Spinal cord (tissue), 10 donors: ENCODE measurements at places on chromosomes 5 and 9.

GRCh38 chr5:27748847-27749246, 710.5 kb upstream of the CDH9 start:
- no peak for DNase-seq

GRCh38 chr9:121133104-121133816, 58.5 kb downstream of the CNTRL start:
- no peak for DNase-seq

GRCh38 chr9:14396171-14396570, 82.2 kb upstream of the NFIB start:
- DNase-seq, result no peak

DNA sequence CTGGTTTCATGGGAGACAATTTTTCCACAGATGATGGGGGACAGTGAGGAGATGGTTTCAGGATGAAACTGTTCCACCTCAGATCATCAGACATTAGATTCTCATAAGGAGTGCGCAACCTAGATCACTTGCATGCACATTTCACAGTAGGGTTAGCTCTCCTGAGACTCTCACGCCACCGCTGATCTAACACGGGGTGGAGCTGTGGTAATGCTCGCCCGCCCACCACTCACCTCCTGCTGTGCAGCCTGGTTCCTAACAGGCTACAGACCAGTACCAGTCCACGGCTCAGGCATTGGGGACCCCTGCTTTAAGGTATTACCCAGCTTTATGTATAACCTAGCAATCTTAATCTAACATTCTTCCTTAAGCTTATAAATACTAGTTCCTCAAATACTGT, 35.6 kb downstream of the TTC39B start:
- no peak for DNase-seq

- DNase-seq, result no peak
Observed at GRCh38 chr9:135045264-135045927, 42.1 kb upstream of the OLFM1 start.
